Suppressor macrophage treated with lipopolysaccharide for 1 hour (primary cell): ENCODE measurements at places on chromosomes 11 and 22.

GRCh38 chr11:8707541-8708191, 25.1 kb downstream of the RPL27A start:
- DNase-seq = no peak

- DNase-seq = no peak
These were observed 1.4 kb downstream of the TRAPPC4 start for GRCh38 chr11:119019996-119020395.

- no peak for DNase-seq
These were observed 25.7 kb downstream of the CASP5 start for GRCh38 chr11:104997288-104997687.

DNA sequence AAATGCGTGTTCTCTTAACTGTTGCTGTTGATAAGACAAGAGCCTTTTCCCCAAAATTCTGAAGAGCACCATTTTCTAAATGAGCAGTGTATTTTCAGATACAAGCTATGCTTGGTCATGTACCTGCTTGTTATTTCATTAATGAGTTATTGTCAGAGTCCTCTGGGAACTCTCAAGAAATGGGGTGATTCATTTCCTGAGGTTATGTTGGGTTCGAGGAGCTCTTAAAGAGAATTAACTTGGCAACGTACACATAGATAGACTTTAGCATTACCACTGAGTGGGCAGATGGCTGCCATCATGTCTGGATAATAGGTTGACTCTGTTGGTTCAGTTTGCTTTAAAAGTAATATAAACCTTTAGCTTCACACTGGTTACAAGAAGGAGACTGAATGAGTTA, 87.9 kb upstream of the SORL1-AS1 start:
- no peak for DNase-seq

GRCh38 chr11:1696608-1697570, at the start of gene KRTAP5-6:
Gene KRTAP5-6 (plus strand): TSS chr11:1697195. CDS start chr11:1697246, 51 bp downstream.
- no peak for DNase-seq

DNA sequence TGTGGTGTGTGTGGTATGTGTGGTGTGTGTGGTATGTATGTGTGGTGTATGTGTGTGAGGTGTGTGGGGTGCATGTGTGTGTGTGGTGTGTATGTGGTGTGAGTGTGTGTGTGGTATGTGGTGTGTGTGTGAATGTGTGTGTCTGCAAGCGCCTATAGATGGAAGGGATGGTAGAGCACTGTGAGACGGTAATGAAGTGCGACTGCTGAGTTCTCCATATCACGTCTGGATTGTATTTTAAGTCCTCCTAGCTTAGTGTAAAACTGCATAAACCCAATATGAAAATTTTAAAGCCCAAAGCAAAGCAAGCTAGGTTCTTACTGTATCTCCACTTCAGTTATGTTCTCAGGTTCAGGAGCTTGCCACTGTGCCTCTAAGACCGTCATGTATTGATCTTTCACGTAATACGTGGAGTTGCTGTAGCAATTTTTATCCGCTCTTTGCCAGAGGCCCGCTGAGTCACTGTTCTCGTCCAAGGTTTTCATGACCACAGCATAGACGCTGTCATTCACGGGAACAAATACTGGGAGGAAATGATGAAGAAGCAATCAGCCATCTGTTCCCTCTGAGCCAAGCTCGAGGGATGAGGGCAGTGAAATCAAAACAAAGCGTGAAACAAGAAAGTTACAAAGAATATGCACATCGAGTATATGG, 5.5 kb downstream of the PLET1 start:
- DNase-seq = peak; percentile 71

- DNase-seq = no peak
These were observed 591 bp upstream of the DNAJC4 start for GRCh38 chr11:64229744-64230170.

DNA sequence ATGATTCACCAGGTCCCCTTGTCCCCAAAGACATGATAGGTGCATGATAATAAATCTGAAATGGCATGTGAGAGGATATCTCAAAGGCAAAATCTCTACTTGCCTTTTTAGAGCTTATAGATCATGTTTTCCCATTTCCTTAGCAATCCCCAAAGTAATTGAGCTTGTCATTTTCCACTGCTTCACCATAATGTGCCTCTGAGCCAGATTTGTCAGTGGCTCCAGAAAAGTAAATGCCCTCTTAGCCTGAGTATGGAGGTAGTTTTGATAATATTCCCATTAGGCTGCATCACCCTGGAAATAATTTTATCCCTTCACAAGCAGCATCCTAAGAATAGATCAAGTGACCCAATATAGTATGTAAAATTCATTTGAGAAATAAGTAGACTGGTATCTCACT, 36.7 kb upstream of the ADSL start:
- DNase-seq = no peak

DNA sequence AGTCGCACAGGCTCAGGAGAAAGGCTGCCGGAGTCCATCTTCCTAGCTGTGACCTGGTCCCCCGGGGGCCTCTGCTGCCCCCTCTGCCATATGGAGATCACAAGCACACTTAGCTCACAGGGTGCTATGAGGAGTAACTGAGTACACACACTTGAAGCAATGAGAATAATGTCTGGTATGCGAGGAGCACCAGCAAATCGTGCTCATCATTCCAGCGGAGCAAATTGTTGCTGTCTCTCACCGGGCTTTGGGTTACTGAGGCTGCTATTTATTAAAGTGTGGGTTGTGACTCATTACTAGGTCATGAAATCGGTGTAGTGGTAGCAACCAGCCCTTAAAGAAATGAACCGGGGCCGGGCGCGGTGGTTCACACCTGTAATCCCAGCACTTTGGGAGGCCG, 48.1 kb upstream of the EIF3D start:
- DNase-seq = no peak

DNA sequence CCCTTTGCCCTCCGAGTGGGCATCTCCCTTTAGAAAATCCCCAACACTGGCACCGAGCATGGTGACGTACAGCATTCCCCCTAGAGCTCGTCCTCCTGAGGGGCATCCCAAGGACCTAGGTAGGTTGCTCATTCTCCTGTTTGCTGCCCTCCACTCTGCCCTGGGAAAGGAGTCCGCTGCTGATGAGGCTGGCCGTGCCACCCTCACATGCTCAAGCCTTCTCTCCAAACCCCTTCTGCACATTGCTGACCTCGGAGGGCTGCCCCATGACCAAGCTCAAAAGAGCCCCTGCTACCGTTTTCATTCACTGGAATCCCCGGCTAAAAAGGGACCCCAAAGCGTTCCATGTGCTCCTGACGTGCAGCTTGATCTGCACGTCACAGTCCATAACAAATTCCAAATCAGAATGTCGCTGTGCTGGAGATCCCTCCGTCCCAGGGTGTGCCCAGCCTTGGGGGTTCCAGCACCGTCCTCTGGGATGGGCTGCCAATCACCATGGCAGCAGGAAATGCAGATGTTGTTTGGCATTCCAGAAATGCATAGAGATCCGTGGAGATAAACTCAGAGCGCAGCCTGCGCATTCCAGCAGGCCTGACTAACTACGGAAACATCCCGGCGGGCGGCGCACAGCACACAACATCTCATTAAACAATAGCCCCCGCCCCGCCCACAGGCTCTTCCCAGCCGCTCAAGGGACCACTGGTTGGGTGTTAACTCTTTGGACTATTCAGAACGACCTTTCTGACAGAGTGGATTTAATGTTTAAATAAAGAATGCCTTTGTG, 26.3 kb upstream of the GNB1L start:
- DNase-seq = no peak

GRCh38 chr11:104618954-104619353, 279.3 kb downstream of the CASP12 start:
- no peak for DNase-seq

DNA sequence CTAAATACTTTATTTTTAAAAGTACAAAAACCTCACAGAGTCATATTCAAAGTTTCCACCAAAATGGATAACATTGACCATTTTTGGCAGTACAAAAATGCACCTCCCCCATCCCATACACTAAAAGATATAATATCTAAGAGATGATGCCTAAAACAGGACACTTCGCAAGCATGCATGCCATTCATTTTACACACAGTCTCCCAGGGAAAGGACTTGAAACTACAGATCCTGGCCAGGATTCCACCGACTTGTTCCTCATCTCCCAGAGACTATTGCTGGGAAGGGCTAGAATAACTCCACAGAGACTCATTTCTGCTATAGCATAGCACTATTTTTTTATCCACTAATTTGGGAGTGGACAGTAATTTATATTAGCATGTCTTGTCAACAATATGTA, 81.7 kb downstream of the MTNR1B start:
- DNase-seq = no peak

DNA sequence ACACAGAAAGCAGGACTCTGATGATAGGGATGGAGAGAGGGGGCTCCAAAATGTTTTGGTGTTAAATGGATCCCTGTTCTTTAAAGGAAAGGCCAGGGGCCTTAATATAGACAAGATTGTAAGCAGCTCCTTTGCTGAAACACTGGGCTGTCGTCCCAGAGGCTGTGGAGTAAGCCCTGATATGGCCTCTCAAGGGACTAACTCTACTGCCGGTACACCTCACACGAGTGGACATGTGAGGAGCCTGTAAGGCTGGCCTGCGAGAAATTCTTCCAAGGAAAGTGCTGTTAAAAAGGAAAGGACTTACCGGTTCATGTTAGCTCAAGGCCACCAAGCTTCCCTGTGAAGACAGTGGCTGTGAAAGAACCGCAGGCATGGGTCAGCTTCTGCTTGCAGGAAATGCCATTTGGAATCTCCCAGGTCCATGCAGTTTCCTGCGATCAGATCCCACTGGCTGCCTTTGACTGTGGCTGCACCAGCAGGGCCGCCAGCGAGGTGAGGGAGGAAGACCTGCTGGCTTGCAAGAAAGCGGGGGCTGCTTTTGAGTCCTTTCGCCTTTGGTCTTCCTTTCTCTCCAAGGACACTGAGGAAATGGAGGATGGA, 106.6 kb downstream of the PRR5L start:
- no peak for DNase-seq

- no peak for DNase-seq
These were observed 24.1 kb upstream of the CHKA start for GRCh38 chr11:68145120-68145866.

- no peak for DNase-seq
These were observed 70.2 kb downstream of the MED15 start for GRCh38 chr22:20577549-20577975.

GRCh38 chr11:111429066-111429506, 50.0 kb upstream of the POU2AF1 start:
- peak; percentile 86 for DNase-seq

DNA sequence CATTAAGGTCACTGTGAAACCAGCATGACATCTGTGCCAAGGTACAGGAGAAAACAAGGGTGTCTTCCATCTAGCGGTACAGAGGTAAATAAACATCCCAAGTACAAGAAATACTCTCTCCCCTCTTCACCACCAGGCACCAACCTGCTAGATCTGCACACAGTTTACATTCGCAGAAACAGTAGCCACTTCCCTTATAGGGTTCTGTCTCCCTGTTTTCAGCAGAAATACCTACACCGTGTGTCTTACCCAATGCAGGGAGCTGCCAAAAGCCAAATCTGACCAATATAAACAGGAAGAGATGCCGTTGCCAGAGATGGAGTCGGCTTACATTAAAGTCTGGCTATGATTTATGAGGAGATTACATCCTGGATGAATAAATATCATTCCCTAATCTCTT, 1.2 kb downstream of the SCN4B start:
- no peak for DNase-seq

DNA sequence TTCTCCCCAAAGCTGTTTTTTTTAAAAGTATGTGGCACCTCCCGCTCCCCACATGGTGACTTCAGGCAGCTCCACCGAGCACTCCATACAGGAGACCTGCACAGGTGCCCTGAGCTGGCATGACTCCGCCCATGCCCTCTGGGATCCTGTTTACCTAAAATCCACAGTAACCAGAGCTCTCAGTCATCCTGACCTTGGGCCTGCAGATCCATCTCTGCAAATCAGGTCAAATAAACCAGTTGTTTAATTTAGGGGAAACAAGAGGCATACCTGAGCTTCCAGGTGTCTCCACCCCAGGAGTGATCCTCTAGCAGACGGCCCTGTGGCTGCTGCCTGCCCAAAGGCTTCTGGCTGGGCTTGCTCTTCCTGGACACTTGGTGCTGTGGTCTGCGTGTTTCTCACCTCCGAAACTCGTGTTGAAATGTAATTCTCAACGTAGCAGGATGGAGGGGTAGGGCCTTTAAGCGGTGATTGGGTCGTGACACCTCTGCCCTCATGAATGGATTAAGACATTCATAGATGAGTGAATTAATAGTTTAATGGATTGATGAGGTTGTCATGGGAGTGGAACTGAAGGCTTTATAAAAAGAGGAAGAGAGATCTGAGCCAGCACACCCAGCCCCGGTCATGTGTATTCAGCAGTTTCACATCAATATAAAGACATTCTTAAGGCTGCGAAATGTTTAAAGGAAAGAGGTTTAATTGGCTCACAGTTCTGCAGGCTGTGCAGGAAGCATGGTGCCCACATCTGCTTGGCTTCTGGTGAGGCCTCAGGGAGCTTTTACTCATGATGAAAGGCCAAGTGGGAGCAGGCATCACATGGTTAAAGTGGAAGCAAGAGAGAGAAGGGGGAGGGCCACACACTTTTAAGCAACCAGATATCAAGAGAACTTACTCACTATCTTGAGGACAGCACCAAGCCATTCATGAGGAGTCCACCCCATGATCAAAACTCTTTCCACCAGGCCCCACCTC, 34.1 kb downstream of the LINC01488 start:
- peak; percentile 52 for DNase-seq

- no peak for DNase-seq
These were observed 1.8 kb upstream of the AMPD3 start for GRCh38 chr11:10453261-10453660.

- DNase-seq = peak; percentile 88
These were observed 16.7 kb upstream of the UCP3 start for GRCh38 chr11:74025467-74026166.

- DNase-seq = peak; percentile 47
These were observed 6.4 kb downstream of the BAIAP2L2 start for GRCh38 chr22:38104084-38104483.

GRCh38 chr11:9313648-9314290, 624 bp downstream of the TMEM41B start:
- peak; percentile 32 for DNase-seq

GRCh38 chr11:46469926-46470325, 78.3 kb upstream of the CHRM4 start:
- DNase-seq = no peak

DNA sequence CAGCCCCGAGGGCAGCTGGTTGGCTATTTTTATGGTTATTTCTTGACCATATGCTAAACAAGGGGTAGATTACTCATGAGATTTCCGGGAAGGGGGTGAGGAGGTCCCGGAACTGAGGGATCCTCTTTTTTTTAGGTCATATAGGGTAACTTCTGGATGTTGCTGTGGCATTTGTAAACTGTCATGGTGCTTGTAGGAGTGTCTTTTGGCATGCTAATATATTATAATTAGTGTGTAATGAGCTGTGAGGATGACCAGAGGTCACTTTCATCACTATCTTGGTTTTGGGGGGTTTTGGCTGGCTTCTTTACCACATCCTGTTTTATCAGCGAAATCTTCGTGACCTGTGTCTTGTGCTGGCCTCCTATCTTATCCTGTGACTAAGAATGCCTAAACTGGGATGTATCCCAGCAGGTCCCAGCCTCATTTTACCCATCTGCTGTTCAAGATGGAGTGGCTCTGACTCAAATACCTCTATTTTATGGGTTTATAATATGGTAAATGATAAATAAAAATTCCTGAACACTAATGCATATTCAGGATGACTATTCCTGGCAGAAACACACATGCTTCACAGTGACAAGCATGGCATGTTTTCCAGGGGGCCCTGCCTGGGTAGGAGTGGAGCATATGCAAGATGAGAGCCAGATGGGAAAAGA, 11.2 kb downstream of the KREMEN1 start:
- DNase-seq = peak; percentile 88

GRCh38 chr22:35861451-35861850, 143.8 kb downstream of the APOL5 start:
- no peak for DNase-seq
